ENCODE measurements at places on chromosomes 3 and 15.

- H3K27me3 ChIP-seq: peaks cover 20% of the 10 kb centered on the region
- H3K4me3 ChIP-seq: no peak overlapping the region
- H3K36me3 ChIP-seq: no peaks in the 10 kb centered on the region
Measured at GRCh38 chr3:185813691-185814215, 11.1 kb downstream of the IGF2BP2 start.

GRCh38 chr3:33201195-33201594, 17.4 kb downstream of the SUSD5 start:
- no peak for DNase-seq
- no peak overlapping the region for H3K4me3 ChIP-seq
- H3K27me3 ChIP-seq: peaks cover 2% of the 10 kb centered on the region
- no peaks in the 10 kb centered on the region for H3K36me3 ChIP-seq
- H3K4me1 ChIP-seq: no peaks in the 10 kb centered on the region

DNA sequence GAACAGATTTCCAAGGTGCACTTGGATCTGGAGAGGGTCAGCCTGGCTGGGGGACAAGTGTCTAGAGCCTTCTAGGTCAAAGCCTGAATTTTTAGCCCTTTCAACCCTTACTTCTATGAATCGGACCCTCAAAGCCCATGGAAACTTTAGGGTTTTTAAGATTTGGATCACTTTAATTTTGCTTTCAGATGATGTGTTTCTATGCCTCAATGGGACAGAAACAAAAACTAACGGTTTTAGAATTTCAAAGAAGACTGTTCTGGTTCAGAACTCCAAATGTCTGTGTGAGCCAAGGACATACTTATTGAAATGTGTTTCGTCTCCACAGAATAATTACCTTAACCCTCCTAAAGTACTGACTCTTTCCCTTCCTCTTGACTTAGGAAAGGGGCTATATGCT, 266.7 kb downstream of the LRTM1 start:
- no peaks in the 10 kb centered on the region for H3K36me3 ChIP-seq
- no peak overlapping the region for H3K27ac ChIP-seq
- H3K4me3 ChIP-seq: no peak overlapping the region
- no peak for DNase-seq

- H3K36me3 ChIP-seq: no peaks in the 10 kb centered on the region
- H3K27ac ChIP-seq: no peak overlapping the region
- no peak for DNase-seq
- H3K4me3 ChIP-seq: no peak overlapping the region
Measured at GRCh38 chr15:33326908-33327307, 16.1 kb downstream of the RYR3 start.

DNA sequence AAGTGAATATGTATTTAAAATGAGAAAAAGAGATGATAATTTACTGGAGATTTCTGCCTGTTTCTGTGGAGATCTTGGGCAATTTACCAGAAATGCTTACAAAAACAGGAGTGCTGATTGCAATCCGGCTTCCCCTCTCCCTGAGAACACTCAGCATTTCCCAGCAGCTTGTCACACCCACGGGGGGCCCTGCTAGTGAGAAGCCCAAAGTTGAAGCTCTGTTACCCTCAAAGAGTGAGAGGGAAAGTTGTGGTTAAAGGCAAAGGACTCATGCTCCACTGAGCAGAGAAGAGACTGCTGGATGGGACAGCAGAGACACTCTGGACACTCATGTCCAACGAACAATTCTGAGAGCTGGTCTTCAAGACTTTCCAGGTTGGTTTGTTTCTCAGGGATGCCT, 2.9 kb downstream of the MCTP2 start:
- peak overlapping the region; percentile 41 for H3K27ac ChIP-seq
- no peaks in the 10 kb centered on the region for H3K27me3 ChIP-seq
- H3K36me3 ChIP-seq: peaks cover 2% of the 10 kb centered on the region
- H3K4me3 ChIP-seq: peak overlapping the region; percentile 86

DNA sequence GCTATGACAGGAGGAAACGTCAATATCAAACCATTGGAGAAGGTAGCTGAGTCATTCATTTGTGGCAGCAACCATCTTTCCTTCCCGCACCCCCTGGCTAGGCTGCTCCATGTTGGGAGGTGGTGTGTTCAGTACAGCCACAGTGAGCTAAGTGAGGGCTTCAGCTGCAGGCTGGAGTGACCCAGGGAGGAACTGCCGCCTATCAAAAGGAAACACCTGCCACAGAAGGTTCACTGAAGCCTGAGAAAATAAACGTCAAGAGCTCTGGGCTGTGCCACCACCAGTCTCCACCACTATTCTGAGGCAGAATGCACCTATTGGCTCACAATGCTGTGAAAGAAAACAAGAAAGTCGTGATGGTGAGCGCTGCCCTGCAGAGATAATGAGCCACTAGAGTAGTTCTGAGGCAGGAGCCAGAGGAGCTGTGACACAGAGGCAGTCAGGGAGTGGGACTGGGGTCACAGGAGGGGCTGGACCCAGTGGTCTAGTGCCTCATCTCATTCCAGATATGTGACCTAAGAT, 34.8 kb upstream of the CD47 start:
- peaks cover 41% of the 10 kb centered on the region for H3K36me3 ChIP-seq
- H3K4me3 ChIP-seq: peak overlapping the region; percentile 94
- no peaks in the 10 kb centered on the region for H3K27me3 ChIP-seq
- DNase-seq: peak; percentile 63

DNA sequence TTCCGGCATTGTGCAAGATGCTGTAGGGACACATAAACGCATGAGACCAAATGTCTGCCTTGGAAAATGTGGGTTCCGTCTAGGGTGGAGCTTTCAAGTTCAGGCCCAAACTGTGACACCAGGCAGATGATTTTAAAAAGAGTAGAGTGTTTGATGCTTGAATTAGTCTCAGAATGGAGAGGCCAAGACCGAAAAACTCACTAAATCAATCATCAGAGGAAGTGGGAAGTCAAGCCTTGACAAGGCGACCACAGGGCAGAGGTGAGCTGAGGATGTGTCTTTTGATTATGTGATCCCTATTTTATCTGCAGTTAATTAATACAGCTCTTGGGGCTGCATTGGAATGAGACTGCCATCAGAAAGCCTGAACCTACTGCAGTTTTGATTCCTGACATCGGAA, 275.4 kb downstream of the ABHD5 start:
- no peak for DNase-seq
- H3K4me3 ChIP-seq: no peak overlapping the region
- H3K4me1 ChIP-seq: no peaks in the 10 kb centered on the region
- peaks cover 14% of the 10 kb centered on the region for H3K27me3 ChIP-seq
- H3K27ac ChIP-seq: no peak overlapping the region

DNA sequence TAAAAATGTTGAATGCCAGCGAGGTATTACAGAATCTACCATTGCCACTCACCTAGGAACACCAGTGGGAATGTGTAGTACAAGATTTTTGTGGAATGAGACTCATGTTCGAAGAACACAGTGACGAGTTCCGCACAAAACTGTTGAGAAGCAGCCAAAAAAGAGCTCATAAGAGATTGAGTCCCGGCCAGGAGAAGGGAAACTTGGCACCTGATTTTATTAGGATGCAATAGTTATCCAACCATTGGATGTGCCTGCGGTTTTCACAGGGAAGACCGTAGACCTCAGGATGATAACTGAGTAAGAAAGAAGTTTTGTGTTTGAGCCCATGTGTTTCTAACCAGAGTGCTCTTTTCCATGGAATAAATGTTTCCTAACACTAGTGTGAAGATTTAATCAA, 88.9 kb downstream of the PTPRG start:
- H3K36me3 ChIP-seq: no peaks in the 10 kb centered on the region
- no peak overlapping the region for H3K27ac ChIP-seq
- H3K4me1 ChIP-seq: no peaks in the 10 kb centered on the region
- H3K27me3 ChIP-seq: peaks cover 2% of the 10 kb centered on the region

- H3K36me3 ChIP-seq: no peaks in the 10 kb centered on the region
- no peak overlapping the region for H3K27ac ChIP-seq
- no peaks in the 10 kb centered on the region for H3K4me1 ChIP-seq
- H3K27me3 ChIP-seq: no peaks in the 10 kb centered on the region
Measured at GRCh38 chr15:41550066-41550775, 6.2 kb upstream of the RPAP1 start.

GRCh38 chr3:58597770-58598310, 20.6 kb upstream of the FAM107A start:
- no peaks in the 10 kb centered on the region for H3K36me3 ChIP-seq
- no peak for DNase-seq
- no peaks in the 10 kb centered on the region for H3K4me1 ChIP-seq

DNA sequence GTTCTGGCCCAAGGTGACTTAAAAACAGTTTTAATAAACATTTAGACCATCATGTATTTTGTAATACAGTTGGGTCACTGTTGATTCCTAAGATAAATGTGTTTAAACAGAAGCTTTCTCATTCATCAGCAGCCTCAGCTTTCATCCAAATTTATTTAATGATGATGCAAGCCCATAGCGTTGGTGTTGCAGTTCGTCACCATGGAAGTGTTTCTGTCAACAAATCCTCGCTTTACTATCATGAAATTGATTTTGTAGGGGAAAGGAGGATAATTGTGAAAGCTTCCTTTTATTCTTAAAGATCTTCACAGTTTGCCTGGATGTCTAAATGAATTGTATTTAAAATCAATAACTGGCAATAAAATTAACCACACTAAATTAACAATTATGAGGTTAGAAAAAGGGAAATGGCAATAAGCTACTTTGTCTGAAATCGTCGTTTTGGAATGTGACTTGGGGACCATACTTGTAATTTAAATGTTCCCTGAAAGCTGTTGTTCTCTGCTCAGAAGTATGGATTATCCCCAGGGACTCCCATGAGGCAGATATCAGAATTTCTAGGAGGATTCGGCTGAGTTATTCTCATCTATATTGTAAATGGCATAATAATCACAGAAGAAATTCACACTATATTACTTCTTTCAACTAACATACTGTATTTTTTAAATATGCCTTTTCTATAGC, 29.0 kb downstream of the CMSS1 start:
- no peak overlapping the region for H3K4me3 ChIP-seq
- no peaks in the 10 kb centered on the region for H3K36me3 ChIP-seq
- H3K27ac ChIP-seq: no peak overlapping the region
- no peak for DNase-seq
- H3K4me1 ChIP-seq: peaks cover 28% of the 10 kb centered on the region

GRCh38 chr15:38683382-38684242, 119.0 kb upstream of the RASGRP1 start:
- no peaks in the 10 kb centered on the region for H3K36me3 ChIP-seq
- DNase-seq: peak; percentile 75
- peak overlapping the region; percentile 83 for H3K27ac ChIP-seq
- no peak overlapping the region for H3K4me3 ChIP-seq
- no peaks in the 10 kb centered on the region for H3K27me3 ChIP-seq
- peaks cover 73% of the 10 kb centered on the region for H3K4me1 ChIP-seq

- DNase-seq: no peak
- H3K27me3 ChIP-seq: peaks cover 21% of the 10 kb centered on the region
- no peak overlapping the region for H3K4me3 ChIP-seq
- H3K4me1 ChIP-seq: peaks cover 5% of the 10 kb centered on the region
Measured at GRCh38 chr3:11201251-11202019, 47.1 kb downstream of the HRH1 start.

DNA sequence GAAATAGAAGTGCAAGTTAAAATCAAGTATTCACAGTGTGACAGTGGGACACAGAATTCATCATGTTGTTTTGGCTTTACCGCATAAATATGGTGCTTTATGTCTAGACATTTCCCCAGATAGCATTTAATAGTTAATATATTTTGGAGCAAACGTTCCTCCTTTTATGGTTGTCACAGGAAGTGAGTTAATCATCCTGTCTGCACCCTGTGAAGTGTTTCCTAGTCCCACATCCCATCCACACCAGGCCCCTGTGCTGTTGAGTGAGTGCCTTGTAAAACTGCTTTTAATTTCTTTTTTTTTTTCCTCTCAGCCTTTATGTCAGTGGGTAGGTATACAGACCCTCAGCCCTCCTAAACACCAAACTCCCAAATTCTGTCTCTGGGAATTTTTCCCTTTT, 393.7 kb downstream of the FEZF2 start:
- no peak overlapping the region for H3K27ac ChIP-seq
- H3K27me3 ChIP-seq: no peaks in the 10 kb centered on the region
- no peaks in the 10 kb centered on the region for H3K4me1 ChIP-seq
- H3K36me3 ChIP-seq: no peaks in the 10 kb centered on the region
- no peak for DNase-seq

DNA sequence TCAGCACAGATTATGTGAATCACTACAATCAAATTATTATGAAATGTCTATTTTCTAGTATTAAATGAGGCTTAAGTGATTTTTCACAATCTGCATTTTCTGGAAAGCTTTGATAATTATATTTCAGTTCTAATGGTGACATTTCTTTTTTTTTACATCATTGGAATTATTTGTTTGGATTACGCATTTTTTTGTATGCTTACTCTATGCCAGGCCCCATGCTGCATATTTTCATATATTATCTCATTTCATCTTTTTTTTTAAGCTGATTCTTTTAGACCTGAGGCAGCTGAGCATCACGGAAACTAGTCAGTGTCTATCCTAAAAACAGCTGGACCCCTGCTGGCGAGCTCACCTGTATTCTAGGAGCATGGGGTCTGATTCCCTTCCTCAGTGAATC, 31.1 kb downstream of the SLCO3A1 start:
- H3K27ac ChIP-seq: no peak overlapping the region
- no peak for DNase-seq

- H3K27ac ChIP-seq: no peak overlapping the region
- DNase-seq: no peak
- peaks cover 5% of the 10 kb centered on the region for H3K27me3 ChIP-seq
Measured at GRCh38 chr3:32601722-32602121, 31.1 kb upstream of the DYNC1LI1 start.

DNA sequence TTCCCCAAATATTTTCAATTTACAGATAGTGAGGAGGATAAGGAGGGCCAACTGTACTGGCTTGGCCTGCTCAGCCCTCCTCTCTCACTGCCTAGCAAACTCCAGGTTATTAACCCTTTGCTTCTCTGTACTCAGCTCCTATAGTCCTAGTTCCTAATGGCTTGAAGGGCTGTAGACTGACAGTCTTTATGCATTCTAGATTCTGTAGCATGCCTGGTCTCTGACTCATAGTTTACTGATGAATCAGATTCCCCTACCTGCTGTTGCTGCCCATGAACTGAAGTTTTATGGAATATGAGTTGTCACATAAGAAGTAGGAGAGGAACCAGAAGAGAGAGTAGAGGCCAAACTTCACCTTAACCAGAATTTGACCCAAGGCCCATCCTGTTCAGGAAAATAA, 27.1 kb upstream of the MAP3K13 start:
- no peak overlapping the region for H3K27ac ChIP-seq
- DNase-seq: no peak
- H3K4me3 ChIP-seq: no peak overlapping the region
- H3K4me1 ChIP-seq: peaks cover 12% of the 10 kb centered on the region

GRCh38 chr3:143067201-143067600, 52.4 kb upstream of the CHST2 start:
- H3K27ac ChIP-seq: no peak overlapping the region
- no peak for DNase-seq
- peaks cover 3% of the 10 kb centered on the region for H3K36me3 ChIP-seq
- no peak overlapping the region for H3K4me3 ChIP-seq

- H3K4me1 ChIP-seq: peaks cover 6% of the 10 kb centered on the region
- no peak overlapping the region for H3K27ac ChIP-seq
- DNase-seq: no peak
- no peaks in the 10 kb centered on the region for H3K27me3 ChIP-seq
Measured at GRCh38 chr15:85280203-85280602, 100.2 kb upstream of the AKAP13 start.

- no peaks in the 10 kb centered on the region for H3K27me3 ChIP-seq
- H3K4me3 ChIP-seq: no peak overlapping the region
- peak overlapping the region; percentile 69 for H3K27ac ChIP-seq
- H3K4me1 ChIP-seq: peaks cover 15% of the 10 kb centered on the region
- peaks cover 9% of the 10 kb centered on the region for H3K36me3 ChIP-seq
Measured at GRCh38 chr15:52331490-52332240, 36.1 kb upstream of the MYO5C start.

All from activated naive CD8-positive, alpha-beta T cell treated with anti-CD3 and anti-CD28 coated beads, Interleukin-2, amount 50 U/mL, for 24 hours (primary cell).